ENCODE measurements at places on chromosomes 11 and 22.

GRCh38 chr11:88105951-88106350, 69.3 kb downstream of the RAB38 start:
- DNase-seq: no peak

GRCh38 chr11:77175021-77175842, 47.2 kb downstream of the MYO7A start:
- no peak for DNase-seq

DNA sequence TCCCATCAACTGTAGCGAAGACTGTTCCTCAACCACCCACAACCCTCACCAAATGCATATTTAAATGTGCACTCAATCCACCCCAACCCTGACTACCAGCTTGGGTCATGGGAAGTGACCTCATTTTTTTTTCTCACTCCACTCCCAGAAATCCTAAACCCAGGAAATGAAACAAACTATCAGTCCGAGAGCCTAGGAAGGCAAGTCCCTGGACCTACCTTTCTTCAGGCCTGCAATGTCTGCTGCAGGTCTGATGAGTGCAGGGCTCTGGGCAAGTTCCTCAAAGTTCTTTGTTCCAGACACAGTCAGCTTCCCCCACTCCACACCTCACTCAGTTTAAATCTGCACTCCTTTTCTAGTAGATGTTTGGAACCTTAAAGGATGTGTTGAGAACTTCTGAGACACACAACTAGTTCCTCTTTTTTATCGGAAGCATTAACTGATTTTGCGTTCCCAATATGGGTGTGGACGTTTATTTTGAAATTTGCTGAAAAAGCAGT, at the start of gene MS4A4E:
Gene MS4A4E, minus strand, starts transcription at position 398 of the 500 bp plus-strand sequence. CDS start 13,082 bp downstream, outside the sequence.
- no peak for DNase-seq

DNA sequence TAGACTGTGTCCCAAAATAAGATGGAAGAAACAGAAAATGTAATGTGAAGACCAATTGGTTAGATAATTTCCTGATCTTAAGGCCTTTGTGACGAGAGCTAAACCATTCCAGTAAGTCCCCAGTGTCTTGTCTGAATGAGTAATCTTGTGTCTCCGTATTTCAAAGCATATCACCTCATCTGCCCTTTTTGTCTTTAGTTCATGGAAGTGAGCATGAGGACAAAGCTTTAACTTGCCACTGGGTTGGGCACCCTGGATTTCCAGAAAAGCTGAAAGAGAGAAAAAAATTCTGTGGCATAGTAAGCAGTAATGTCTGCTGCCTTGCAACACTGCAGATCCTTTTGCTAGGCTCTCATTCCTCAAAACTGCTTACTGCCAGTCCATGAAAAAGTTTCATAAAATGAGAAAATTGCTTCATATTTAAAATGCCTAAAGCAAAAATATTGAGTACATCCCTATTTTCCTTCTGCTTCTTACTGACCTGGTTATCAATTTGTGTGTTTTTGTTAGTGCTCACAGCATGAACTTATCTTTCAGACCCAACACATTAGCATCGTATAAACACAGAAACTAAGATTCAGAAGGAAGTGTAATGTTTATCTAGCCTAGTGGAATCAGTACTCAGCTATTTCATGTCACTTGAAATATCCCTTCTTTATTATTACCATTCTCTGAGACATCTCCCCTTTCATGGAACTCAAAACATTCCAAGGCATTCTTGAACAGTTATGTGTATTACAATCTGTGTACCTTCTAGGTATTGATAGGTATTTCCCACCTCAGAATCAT, 5.3 kb downstream of the CASP12 start:
- DNase-seq: peak; percentile 15

DNA sequence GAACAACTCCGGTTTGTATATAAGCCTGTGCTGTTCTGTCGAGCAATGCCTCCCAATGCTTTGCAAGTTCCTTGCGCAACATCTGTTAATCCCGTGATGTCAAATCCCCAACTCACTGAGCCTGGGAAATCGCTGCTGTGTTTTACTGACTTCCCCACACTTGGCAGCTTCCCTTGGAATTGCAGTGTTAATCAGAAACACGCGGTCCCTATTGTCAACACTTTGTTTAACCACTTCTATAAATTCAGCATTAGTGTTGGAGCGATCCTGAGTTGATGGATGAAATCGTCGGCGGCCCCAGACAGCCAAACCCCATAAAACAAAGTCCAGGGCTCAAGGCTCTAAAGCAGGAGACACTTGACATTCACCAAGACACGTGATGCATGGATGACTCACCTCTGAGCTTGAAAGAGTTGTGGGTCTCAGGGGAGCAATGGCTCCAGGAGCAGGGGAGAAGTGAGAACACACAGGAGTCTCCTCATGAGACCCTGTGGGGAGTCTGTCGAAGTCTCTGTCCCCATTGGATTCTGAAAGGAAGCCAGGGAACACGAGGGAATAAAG, 555.3 kb downstream of the MIAT start:
- peak; percentile 100 for DNase-seq
